ENCODE measurements at places on chromosomes 2 and 18.

DNA sequence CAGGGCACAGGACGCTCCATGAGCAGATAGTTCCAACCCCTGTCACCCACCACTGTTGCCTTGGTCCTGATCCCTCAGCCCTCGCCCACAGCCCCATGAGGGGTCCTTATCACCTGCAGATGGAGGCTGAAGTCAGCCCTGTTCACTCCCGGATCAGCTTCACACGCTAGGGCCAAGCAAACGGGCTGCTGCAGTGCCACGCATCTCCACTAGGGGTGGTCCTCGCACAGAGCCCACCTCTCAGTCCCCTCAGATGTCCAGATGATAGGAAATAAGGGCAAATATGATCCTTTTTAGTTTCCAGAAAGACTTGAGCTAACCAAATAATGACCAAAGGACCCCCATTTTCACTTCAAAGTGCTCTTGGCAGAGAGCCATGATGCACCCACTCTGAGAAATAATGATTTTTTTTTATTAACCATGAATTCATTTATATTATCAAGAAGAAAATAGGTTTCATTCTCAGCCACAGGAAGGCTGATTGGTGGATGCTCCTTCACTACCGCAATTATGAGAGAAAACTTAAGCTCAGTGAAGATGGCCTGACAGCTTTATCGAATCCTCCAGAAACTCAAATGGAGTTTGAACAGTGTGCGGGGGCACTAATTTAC, 71.9 kb upstream of the KLHL29 start:
- DNase-seq = peak; percentile 7

GRCh38 chr18:33711514-33711913, 133.5 kb downstream of the ASXL3 start:
- no peak for DNase-seq

GRCh38 chr2:228927028-228928010, 343.8 kb downstream of the PID1 start:
- no peak for DNase-seq

DNA sequence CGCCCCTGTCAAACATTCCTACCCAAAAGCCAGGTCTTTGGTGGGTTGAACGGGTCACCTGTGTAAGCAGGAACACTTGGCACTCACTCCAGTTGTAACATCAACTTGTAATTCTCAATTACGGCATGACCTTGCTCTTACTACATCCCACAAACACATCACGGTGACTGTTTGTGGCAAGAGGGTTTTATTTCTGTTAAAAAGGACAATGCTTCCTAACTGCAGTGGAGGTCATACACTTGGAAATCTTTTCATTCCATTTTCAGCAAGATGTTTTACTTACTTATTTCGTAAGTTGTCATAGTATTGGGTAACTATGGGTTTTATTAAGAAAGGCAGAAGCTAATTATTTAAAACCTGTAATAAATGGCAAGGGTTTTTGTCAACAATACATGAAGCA, 126.1 kb downstream of the ZNF516 start:
- DNase-seq = no peak

GRCh38 chr2:219010162-219010756, 17.0 kb upstream of the CRYBA2 start:
- DNase-seq = no peak

DNA sequence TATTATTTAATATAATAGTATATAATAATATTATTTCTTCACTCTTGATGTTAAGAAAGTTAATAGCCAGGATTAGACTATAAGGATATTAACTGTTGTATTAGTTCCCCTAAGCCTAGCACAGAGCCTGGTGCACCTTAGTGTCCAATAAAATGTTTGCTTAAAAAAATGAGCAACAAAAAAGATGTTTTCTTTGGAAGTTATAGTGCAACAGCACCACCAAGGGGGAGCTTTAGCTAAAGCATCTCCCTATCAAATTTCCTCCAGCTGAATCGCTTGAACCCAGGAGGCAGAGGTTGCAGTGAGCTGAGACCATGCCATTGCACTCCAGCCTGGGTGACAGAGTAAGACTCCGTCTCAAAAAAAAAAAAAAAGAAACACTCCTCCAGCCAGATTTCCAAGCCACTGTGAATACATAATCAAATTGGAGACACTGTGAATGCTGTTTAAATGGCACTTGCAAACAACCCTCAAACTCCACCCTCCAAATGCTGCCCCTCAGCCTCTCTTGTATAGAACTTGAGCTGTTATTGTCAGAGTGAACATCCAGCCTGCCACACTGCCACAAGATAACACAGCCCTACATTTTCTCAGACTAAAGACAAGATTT, 221.9 kb downstream of the DYM start:
- no peak for DNase-seq

DNA sequence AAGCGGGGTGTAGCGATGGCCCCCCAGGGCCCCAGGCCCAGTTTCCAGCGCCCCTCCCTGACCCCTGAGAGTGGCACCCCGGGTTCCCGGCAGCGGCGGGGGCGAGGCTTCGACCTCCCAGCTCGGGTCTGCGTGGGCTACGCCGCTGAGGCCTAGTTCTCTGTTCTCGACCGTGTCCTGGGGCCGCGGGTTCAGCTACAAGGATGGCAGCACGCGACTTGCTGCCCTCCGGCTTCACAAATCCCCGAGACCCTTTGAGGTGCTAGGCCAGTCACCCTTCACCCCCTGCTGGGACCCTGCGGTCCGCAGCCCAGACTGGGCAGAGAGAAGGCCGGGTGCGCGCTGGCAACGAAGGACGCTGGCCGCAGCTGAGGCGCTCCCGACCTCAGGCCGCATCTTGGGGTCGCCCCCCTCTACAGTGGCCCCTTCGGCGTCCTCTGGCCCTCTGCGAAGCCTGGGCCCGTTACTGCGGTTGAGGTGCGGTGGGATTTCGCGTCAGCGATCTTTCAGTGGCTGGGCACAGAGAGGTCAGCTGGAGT, 1.2 kb downstream of the OTX1 start:
- no peak for DNase-seq

GRCh38 chr2:215856080-215856479, 157.3 kb downstream of the MREG start:
- DNase-seq = no peak

DNA sequence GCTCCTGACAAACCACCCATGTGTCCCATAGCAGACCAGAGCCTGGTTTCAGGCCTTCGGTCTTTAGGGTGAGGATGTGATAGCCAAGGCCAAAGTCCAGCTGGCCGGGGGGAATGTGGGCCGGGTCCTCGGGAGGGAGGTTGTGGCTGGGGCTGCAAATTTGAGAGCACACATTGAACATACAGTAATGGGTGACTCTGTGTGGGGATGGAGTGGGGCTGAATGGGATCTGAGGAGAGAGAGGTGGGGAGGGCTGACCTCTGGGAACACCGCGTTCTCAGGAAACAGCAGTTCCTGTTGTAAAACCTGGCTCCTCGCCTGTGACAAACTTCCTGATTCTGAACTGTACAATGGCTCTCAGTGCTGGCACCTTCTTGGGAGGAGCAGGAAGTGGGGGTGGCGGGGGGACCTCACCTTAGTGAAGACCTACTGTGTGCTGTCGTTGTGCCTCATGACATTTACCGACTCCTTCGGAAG, 48.8 kb downstream of the MCFD2 start:
- DNase-seq = no peak

DNA sequence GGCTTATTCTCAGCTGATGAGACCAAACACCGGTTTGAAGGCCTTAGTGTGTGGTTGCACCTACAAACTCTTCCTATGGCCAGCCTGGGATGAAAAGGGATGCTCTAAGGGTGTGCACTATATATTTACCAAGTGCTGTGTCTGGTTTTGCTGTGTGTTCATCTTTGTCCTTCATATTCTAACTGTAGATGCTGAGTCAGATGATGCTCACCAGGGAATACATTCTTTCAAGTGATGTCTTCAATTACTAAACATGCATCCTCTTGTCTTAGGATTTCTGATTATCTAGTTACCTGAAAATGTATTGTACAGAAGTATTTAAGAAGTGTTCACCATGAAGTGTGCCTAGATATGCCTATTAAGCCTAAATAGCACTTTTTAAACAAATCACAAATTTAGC, 1111.6 kb upstream of the ZEB2 start:
- no peak for DNase-seq

DNA sequence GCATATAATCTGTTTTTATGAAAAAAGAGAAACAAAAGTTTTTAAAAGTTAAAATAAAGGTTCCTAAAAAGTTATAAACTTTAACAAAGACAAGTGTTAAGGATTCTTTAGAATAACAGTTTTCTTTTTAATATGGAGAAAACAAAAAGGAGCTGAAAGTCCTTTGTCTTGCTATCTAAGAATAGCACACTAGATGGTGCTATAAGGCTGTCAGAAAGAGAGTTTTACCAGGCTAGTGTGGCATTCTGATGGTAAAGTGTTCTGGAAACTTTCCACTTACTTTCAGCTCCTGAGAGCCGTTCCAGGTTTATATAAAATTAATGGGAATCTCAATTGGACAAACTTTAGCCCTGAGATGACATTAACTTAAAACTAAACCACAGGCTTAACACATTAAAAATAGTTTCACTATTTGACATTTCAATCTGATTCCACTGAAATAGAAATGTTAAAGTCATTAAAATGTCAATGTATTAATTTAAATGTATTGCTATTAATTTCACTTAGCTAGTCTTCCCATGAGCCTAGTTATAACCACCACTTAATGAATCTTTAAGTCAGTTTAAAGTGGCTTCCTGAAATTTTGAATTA, 3.7 kb downstream of the FBXO48 start:
- DNase-seq = no peak

DNA sequence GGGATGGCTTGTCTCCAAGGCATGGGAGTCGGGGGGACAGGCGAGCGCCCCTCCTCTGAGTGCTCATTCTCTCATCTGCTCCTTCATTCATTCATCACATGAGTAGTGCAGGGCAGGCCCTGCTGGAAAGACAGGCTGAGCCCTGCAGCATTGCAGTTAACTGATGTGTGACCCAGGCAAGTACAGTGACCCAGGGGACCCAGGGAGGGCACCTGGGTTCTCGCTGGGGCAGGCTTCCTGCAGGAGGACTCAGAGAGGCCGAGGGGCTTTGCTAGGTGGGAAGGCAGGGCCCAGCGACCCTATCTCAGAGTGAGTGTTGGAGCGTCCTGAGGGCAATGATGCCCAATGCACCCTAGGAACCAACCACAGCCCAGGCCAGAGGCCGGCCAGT, 30.6 kb downstream of the HJURP start:
- DNase-seq = no peak

DNA sequence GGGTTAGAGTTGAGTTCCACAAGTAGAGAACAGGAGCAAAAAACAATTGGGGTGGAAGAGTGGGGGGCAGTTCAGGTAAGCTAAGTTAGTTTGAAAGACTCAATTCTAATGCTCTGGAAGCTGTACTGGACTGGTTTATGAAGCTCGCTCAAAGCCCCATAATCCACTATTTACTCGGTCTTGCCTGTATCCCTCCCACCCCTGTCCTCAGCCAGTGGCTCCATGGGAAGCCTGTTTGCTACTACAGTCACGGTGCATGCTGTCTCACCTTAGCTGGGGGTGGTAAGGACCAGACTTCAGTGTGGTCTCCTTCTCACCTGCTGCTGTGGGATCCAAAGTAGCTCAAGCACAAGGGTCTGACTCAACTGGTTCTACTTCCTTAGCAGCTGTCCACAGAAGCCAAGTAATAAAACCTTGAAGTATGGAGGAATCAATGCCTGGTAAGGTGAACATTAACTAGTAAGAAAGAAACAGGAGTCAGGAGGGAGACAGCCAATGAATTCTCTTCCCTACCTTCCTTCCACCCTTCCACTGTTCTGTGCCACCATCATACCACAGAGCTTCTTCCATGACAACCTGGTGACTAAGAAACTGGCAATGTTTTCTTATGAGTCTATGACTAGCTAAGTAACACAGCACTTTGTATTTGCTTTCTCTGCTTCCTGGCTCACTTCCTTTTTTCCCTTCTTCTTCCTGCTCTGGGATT, 230.8 kb downstream of the SRBD1 start:
- no peak for DNase-seq

GRCh38 chr18:79809482-79810192, 11.9 kb downstream of the KCNG2 start:
- no peak for DNase-seq

DNA sequence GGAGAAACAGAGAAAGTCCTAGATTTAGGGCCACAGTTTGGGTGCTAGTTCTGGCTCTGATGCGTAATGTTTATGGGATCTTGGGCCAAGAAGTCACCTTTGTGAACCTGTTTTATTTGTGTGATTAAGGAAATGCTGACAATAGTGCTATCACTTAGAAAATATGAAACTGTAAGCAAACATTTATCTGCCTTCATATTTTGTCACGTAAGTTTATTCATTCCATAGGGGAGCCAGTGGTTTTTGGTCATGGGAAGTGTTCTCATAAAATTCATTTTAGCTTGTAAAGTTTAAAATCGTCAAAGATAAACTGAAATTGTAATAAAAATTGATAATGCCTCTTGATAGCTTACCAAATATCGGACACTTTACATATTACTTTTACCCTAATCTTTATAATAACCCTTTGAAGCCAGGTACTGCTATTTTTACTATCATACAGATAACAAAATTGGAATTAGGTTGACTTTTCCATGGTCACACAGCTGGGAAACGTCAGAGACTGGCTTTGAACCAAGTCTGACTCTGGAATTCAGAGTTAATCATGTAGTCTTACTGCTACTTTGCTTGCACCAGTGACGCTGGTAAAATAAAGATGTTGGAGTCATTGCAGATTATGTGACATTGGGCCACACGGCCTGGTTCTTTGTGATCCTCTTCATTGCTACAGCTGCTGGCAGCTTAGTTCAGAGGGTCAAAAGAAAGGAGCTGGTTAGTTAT, 99.7 kb downstream of the ICA1L start:
- DNase-seq = no peak

DNA sequence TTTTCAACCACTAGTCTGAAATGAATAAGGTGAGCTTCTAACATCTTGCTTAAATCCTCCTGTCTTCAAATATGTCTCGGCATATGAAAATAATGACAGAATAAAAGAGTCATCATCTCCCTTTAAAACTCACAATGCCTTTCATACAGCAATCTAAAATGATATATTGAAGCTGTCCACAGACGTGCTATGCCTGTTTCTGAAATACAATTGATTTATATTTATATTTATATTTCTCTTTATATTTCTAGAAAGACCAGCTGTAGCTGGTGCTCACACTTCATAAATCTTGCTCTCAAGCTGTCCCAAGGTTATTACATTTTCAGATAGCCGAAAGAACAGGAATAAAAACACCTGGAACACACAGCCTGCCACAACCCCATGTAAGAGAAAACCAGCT, 11.1 kb downstream of the MBP start:
- DNase-seq = no peak

DNA sequence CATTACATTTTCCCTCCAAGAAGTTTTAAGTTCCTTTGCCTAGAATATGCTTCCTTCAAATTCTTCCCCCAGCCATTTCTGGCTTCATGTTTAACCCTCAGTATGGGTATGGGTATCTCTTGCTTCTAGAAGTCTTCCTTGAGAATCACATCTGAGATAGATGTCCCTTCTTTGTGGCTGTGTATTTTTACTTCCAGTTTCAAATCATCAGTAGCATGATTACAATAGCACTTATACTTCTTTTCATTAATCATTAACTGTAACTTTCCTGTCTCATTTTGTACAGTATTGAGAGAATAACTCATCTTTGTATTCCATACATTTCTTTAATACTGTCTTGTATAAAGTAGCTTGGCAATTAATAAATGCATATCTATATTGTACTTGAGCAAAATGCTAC, 17.3 kb upstream of the PDE1A start:
- DNase-seq = no peak

- DNase-seq = no peak
These were observed 146.0 kb downstream of the NRXN1 start for GRCh38 chr2:50885948-50886347.

GRCh38 chr2:148998165-148998830, 40.2 kb upstream of the LYPD6B start:
- DNase-seq = no peak

Data from stimulated activated CD8-positive, alpha-beta memory T cell treated with anti-CD3 and anti-CD28 coated beads, Interleukin-4, amount 100 ng/mL, for 24 hours (primary cell).